ENCODE measurements at places on chromosomes 16 and 17. TPM values are rescaled to one million over a fixed set of nuclear protein-coding genes. Genes with fewer than 3 reads are reported as not detected.
A peak's percentile ranks its signal among the peaks of the same experiment; 100 is the strongest.

Gene MGAT5B
- not detected for polyA plus RNA-seq

Gene TRIM47
- polyA plus RNA-seq, result 4.9 TPM

Gene ACSM5
- not detected for polyA plus RNA-seq

DNA sequence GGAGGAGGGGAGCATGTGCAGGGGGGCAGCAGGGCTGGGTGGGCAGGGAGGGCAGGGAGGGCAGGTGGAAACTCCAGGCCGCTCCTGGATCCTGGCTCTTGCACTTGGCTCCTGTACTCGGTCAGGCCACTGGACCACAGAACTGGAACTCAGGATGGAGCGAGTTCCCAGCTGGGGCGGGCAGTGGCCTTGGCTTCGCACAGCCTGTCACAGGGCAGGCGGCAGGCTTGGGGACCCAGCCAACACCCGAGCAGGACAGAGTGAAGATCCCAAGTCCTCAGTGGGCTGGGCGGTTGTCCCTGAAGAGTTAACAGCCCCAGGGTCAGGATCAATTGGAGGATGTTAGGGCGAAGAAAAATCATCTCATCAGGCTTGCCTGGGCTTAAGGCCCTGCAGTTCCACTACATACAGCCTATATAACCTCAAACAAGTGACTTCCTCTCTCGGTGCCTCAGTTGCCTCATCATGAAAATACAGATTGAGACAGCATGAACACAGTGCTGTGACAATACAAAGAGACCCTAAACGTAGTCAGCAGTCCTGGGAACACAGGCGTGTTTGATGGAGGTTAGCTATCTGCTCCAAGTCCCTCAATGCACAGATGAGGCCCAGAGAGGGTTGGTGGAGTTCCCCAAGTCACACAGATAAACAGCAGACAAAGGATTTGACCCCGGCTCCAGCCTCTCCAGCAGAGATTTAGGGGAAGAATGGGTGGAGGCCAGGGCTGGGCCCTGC, 21.9 kb downstream of the ZNF423 start:
- DNase-seq, result no peak

Gene SRL
- polyA plus RNA-seq, result 2.4 TPM

Gene INCA1
- polyA plus RNA-seq, result 4.0 TPM

Gene RMI2
- 2.9 TPM for polyA plus RNA-seq

DNA sequence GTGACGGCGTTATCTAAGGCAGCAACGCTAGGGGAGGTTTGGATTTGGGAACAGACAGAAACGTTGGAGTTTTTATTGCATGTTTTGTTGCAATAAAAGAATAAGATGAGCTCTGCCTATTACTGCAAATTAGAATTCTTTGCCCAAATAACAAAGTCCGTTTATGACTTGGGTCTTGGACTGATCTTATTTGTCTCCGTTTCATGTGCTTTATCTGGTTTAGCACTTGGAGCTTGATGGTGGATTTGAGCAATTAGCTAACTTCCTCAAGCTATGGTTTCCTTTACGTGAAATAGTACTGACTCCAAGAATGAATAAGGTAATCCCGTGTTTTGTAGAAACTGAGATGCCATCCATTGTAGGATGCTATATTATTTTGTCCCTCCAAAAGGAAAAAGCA, 233.0 kb upstream of the IRX5 start:
- DNase-seq, result no peak

DNA sequence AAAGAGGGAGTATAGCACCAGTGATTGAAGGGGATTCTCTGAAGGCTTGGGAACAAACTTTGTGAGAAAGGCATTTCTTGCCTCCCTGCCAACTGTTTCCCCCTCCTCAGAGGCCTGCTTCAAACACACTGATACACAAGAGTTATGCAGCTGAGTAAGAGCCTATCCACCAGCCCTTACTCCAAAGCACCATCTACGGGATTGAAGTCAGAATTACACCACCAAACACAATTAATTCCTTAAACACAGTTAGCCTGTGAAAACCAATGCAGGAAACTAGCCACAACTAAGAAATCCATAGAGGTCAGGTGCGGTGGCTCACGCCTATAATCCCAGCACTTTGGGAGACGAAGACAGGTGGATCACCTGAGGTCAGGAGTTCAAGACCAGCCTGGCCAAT, 138.3 kb downstream of the SHCBP1 start:
- DNase-seq, result no peak

- peak; percentile 33 for DNase-seq
These were observed 12.7 kb downstream of the CNEP1R1 start for GRCh38 chr16:50037662-50038220.

- DNase-seq, result no peak
These were observed 59.9 kb downstream of the SEC14L1 start for GRCh38 chr17:77200711-77201110.

GRCh38 chr16:85390511-85391174, 222.5 kb upstream of the GSE1 start:
- peak; percentile 95 for DNase-seq

Gene PRR35
- not detected for polyA plus RNA-seq

Gene ATP2C2
- polyA plus RNA-seq, result 5.1 TPM

Gene TXNL4B
- 12.3 TPM for polyA plus RNA-seq

GRCh38 chr17:31416503-31416923, 25.0 kb downstream of the RAB11FIP4 start:
- no peak for DNase-seq

GRCh38 chr17:40738553-40738952, 16.6 kb downstream of the KRT25 start:
- DNase-seq, result no peak

- DNase-seq, result peak; percentile 18
These were observed 797 bp downstream of the HES7 start for GRCh38 chr17:8122924-8123694.

DNA sequence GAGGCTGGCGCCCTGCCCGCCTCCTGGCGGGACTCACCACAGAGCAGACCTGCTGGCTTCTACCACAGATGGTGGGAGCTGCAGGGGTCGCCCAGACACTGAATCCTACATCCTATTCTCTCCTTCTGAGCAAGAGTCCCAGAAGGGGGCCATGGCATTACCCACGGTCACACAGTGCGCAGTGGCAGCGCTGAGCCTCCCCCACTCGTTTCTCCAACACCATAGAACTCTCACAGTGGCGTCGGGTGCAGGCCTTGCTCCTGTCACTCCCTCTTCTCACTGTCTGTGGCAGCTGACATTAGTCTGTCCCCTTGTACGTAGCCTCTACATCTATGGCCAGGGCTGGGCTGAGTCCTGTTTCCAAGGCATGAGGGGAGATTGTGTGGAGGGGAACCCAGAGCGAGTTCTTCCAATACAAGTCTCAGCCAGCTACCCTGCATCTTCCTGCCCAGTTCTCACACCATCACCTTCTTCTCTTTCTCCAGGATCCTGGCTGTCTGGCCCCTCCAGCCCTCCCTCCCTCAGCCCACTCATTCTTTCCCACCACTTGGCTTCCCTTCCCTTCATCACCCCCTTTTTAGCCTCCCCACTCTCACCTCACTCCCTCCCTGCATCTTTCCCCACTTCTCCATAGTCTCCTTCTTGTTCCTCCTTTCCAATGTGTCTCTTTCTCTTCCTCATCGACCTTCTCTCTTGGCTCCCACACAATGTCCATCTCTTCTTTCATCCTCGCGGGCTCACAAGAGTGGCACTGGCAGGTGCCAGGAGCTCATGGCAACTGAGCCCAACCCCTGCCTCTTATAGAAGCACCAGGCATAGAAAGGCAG, 5.9 kb downstream of the UBTF start:
- DNase-seq, result no peak
